ENCODE measurements at places on chromosomes 5 and 9.

- DNase-seq: no peak
These were observed 80.3 kb downstream of the VCAN start for GRCh38 chr5:83551821-83552220.

- DNase-seq: no peak
These were observed 355.6 kb downstream of the TAF11L14 start for GRCh38 chr5:17989567-17990563.

GRCh38 chr9:107638521-107639310 is 149.1 kb upstream of the KLF4 start:
- no peak for DNase-seq

DNA sequence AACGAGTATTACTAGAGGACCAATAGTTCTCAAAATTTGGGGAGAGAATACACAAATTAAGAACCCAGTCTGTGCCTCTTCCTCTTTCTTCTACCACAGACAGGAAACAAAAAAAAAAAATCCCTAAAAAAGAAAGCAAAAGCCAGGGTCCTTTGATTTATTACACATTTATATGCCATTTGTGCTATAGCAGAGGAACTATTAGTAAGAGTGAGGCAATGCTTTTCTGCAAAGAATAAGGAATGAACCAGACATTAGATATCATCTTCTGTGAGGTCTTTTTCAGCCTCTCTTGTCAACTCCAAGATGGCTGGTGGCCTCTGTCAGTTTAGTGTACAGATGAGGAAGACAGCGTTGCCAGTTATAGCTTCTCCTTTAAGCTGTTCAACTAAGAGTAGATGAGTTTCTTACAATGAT is 127.6 kb downstream of the RFX3 start:
- DNase-seq: no peak

DNA sequence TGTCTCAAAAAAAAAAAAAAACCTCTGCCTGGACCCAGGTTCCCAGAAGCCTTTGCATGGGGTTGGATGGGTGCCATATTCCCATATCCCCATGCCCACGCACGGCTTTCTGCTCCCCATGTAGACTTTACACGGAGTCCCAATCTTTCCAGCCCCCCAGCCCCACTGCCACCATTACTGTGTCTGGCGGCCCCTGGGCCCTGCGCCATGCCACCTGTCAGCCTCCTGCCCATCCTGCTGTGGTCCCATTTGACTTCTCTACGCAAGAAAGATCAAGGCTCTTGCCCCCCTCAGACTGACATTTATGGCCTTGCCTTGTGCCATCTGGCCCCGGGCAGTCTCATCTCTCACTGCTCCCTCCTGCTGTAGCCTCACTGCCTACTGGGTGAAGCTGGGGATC is 6.5 kb upstream of the AK1 start:
- no peak for DNase-seq

- DNase-seq: no peak
These were observed 48.0 kb downstream of the DPYSL3 start for GRCh38 chr5:147461915-147462314.
